ENCODE measurements at places on chromosomes 6 and 20.

- no peak for DNase-seq
Measured at GRCh38 chr6:145798530-145798929, 16.1 kb downstream of the FBXO30 start.

- no peak for DNase-seq
Measured at GRCh38 chr20:35648836-35649235, 15.9 kb downstream of the CPNE1 start.

DNA sequence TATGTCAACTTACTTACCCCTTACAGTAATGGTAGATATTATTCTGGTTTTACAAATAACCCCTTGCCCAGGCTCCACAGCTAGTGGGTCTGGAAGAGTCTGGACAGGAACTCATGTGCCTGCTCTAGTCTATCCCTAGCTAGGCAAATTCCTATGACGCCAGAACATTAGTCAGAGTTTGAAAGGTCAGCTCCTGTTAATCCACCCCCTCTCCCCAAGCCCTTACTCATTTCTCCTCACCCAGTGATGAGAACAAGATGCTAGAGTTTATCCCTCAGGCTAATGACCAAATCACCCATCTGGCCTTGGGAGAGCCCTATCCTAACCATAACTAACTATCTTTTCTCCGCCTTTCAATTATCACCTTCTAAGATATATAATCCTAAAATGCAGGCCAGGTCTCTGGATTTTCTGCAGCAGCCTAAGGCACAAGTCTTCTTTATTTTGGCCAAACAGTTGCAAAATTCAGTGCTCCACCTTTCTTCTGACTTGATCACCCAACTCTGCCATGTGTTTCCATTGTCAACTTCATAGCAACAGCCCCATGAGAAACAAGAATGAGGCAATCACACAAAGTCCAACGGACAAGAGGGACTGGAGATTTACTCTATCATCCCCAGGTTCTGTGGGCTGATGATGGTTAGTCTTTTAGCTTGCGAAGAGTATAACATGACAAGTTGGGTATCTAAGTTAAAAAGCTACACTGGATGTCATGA is 113.3 kb downstream of the TASP1 start:
- DNase-seq, result no peak

- no peak for DNase-seq
Measured at GRCh38 chr20:15875446-15875845, 697.8 kb downstream of the KIF16B start.

- DNase-seq, result no peak
Measured at GRCh38 chr20:38217791-38218565, 42.6 kb downstream of the KIAA1755 start.

GRCh38 chr6:137933696-137934095 is 66.6 kb downstream of the TNFAIP3 start:
- DNase-seq, result no peak

- DNase-seq, result no peak
Measured at GRCh38 chr20:10875653-10876052, 201.9 kb upstream of the JAG1 start.

DNA sequence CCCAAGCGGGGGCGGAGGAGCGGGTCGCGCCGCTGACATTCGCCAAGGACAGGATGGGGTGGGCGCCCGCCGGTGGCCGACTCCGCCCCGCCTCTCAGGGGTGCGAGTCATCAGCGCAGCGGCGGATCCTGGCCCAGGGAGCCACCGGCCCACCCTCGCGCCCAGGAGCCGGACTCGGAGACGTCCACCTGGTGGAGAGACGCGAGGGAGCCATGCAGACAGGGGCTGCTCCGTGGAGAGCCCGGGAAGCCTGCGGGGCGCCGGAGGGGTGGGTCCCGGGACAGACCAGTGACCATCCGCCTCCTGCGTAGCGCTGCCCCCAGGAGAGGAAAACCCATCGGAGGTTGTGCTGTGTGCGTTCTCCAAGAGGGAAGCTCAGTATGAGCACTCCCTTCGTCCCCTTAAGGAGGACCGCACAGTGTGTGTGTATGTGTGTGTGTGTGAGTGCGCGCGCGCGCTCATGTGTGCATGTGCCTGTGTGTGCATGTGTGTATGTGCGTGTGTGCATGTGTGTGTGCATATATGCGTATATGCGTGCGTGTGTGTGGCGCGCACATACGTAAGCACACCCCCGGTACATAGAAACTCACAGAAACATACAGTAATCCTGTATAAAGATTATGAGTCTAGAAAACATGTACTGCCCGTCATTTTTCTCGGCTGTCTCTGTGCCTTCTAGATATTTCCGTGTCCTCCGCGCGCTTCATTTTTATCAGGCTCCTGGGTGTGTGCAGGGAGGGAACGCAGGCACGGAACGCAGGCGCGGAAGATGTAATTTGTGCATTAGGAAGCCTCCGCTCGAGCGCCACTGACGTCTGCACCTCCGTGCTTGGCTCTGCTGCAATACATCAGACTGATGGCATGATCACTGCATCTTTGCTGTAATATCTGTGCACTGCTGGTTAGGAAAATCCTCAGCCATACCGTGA is 158.9 kb downstream of the TBXT start:
- no peak for DNase-seq

- no peak for DNase-seq
Measured at GRCh38 chr20:21534453-21534852, 20.6 kb upstream of the NKX2-2 start.

- DNase-seq, result no peak
Measured at GRCh38 chr6:159931112-159931511, 37.8 kb upstream of the IGF2R start.

DNA sequence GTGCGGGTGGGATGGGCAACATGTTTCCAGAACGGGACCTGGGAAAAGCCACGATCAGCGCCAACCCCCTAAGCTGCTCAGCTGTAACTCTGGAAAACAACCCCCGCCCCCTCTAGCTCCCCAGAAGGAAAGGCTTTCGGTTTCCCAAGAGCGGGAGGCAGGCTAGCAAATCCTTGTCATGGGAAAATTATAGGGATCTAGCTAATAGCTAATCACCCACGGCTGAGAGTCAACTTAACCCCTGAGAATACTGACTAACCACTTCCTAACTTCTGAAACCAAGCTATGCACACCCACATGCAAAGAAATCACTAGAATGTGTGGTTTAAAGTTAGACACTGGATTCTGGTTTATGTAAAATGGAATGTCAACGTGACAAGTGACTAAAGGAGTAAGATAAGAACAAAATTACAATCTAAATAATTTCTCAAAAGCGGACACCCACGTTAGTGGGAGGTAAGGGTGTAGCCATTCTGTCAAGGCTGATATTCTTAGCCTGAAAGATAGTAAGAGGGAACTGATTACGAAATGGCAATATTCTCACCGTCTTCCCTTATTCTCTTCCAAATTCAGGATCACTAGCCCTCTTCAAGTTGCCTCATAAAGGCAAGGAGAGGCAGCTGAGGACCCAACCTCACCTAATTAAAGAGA is 20.1 kb downstream of the JAG1 start:
- DNase-seq, result no peak

- no peak for DNase-seq
Measured at GRCh38 chr6:108113557-108114519, 39.3 kb upstream of the OSTM1 start.

- DNase-seq, result no peak
Measured at GRCh38 chr20:44187054-44187771, at the start of gene JPH2. TSS of gene JPH2 (minus strand) at chr20:44187188. CDS start at chr20:44186705, 483 bp downstream.

DNA sequence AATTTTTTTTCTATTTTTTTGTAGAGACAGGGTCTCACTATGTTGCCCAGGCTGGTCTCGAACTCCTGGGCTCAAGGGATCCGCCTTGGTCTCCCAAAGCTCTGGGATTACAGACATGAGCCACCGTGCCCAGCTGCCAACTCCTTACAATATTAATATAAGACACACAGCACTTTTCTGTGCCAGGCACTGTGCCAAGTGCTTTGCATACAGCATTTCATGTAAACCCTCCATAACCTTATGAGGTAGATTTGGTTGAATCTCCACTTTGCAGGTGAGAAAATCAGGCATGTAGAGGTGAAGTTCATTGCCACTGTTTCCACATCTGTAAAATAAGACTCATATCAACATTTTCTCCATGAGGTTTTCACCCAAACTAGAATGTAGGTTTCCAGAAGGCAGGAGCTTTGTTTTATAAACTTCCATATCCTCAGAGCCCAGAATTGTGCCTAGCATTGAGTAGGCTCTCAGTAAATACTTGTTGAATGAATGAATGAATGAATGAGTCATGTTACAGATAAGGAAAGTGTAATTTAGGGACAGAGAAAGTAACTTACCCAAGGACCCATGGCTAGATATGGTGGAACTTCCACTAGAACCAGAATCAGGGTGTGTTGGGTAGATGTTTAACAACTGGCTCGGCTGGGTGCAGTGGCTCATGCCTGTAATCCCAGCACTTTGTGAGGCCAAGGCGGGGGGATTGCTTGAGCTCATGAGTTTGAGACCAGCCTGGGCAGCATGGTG is 3.0 kb upstream of the CTNNBL1 start:
- no peak for DNase-seq

DNA sequence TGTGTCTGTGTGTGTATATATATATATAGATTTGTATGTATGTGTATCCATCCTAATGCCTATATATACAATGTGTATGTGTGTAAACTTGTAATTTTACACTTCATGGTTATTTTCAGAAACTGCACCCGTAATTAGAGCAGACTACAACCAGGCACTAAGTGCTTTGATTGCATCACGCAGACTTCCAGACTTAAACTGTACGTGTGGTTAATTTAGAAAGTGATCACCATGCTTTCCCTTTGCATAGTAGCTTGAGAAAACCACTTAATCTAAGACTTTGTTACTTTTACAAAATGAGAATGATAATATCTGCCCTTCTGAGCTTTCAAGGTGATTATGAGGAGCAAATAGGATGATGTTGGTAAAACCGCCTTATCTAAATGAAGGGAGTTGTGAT is 50.1 kb upstream of the E2F3 start:
- DNase-seq, result no peak

- DNase-seq, result no peak
Measured at GRCh38 chr6:116450769-116451740, 10.1 kb upstream of the CALHM6 start.

DNA sequence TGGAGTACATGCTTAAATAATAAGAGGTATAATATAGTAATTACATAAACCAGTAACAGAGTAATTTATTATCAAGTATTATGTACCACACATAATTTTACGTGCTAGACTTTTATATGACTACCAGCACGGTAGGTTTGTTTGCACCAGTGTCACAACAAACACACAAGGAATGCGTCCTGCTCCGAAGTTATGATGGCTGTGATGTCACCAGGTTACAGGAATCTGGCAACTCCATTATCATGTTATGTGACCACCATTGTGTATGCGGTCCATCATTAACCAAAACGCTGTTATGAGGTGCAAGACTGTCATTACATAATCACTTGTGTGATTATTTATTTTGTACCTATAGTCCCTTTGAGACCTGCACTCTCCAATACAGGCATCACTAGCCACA is 235.2 kb upstream of the PMEPA1 start:
- DNase-seq, result no peak

- DNase-seq, result no peak
Measured at GRCh38 chr6:105489216-105489530, 86.3 kb upstream of the PREP start.

GRCh38 chr6:145600299-145600698 is 135.0 kb downstream of the EPM2A start:
- no peak for DNase-seq

- DNase-seq, result no peak
Measured at GRCh38 chr20:4053071-4053919, 37.9 kb upstream of the RNF24 start.

GRCh38 chr6:137332637-137333280 is 113.6 kb upstream of the IFNGR1 start:
- DNase-seq, result no peak

GRCh38 chr6:16511040-16511660 is 250.1 kb downstream of the ATXN1 start:
- no peak for DNase-seq

- DNase-seq, result no peak
Measured at GRCh38 chr6:43304361-43304760, 4.3 kb downstream of the CRIP3 start.

DNA sequence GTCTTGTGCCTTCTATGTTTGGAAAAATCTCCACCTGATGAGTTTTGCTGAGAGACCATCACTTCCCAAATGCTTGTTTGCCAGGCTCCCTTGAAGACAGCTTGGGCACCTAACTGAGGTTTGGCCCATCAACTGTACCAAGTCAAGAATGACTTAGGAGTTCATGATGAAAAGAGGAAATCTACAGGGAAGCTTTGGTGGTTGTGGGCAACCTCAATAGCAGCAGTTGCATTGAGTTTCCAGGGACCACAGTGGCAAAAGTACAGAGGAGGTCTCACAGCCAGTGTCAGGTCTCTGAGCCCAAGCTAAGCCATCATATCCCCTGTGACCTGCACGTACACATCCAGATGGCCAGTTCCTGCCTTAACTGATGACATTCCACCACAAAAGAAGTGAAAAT is 49.7 kb upstream of the PHACTR1 start:
- no peak for DNase-seq

DNA sequence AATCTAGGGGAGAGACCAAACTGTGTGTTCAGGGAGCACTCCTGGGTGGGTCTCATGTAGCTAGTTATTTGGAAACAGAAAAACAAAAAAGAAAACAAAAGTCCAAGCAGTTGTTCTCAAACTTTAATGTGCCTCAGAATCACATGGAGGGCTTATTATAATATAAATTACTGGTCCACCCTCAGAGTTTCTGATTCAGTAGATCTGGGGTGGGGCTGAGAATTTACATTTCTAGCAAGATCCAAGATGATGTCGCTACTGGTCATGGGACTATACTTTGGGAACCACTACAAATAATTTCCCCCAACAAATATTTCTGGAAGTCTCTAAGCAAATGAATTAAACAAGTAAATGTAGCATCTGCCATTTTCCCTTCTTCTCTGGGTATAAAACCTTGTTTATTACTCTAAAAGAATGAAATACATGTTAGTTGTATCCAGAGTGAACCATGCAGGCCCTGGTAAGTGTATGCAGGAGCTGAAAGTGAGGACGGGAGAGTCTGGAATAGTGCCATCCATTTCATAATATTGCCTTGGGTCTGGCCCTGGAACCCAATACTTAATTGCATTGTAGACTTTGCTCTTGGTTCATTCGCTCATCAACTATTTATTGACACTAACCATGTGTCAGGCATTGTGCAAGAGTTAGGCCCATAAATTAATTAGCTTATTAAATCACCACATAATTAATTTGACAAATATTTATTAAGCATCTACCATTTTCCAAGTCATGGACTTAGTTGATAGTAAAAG is 490.8 kb downstream of the EPM2A start:
- DNase-seq, result no peak

GRCh38 chr6:113496166-113496565 is 361.0 kb upstream of the MARCKS start:
- no peak for DNase-seq

Data from stimulated activated CD4-positive, alpha-beta T cell treated with anti-CD3 and anti-CD28 coated beads, Interleukin-1b, Interleukin-23, amount 100 ng/mL, for 4 hours (primary cell).